ENCODE measurements at places on chromosomes 13 and 19.
A peak's percentile ranks its signal among the peaks of the same experiment; 100 is the strongest.

DNA sequence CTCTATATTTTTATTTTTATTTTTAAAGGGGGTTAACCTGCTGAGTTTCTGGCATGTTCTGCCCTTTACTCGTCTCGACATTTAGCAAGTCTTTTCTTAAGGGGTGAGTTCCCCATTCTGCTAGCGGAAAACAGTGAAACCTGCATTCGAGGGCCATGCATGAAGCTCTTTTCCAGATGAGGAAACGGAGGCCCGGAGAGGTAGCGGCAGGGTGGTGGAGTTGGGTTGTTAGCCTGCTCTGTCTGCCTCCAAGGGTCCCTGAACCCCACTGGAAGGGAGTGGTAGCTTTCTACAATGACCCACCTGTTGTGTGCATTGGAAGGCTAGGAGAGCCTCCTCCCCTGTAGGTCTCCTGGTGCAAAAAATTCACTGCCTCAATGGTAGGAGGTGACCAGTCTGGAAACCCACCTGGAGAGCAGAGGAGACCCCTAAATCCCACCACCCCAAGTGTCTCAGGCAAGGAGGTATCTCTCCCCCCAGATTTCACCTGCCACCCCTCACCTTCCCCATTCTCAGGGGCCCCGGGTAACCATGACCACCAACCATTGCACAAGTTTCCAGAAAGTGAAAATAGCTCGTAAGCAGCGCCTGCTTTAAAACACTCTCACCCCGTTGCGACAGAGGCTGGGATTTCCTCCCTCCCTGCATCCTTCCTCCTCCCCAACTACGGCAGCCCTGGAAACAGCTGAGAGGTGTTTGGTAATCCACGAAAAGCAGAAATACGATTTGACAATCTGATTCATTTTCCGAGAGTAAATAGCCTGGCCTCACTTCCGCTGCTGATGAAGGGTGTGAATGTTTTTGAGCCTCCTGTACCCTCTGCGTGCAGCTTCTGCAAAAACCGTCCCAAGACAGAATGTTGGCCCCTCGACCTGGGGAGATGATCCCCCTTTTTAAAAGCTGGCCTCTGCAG, 3.5 kb downstream of the KLF2 start:
- peak; percentile 93 for DNase-seq

GRCh38 chr19:37007587-37008220, 70.5 kb upstream of the ZNF420 start:
- no peak for DNase-seq

- DNase-seq = no peak
These were observed 3.0 kb downstream of the APOC2 start for GRCh38 chr19:44948763-44949374.

DNA sequence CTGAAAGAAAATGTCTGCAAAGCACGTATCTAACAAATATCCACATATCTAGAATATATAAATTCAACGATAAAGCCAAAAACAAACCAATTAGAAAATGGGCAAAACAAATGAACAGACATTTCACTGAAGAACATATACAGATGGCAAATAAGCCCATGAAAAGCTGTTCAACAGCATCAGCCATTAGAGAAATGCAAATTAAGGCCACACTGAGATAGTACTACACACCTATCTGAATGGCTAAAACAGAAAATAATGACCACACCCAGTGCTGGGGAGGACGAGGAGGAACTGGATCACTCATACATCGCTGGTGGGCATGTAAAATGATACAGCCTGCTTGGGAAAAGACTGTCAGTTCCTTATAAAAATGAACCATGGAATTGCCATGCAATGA, 32.0 kb downstream of the PDCD5 start:
- DNase-seq = no peak

- DNase-seq = no peak
These were observed 8.3 kb downstream of the MAB21L1 start for GRCh38 chr13:35468195-35468594.

GRCh38 chr13:114264886-114265611, 16.4 kb upstream of the UPF3A start:
- DNase-seq = no peak

GRCh38 chr19:40622773-40623075, 21.6 kb downstream of the LTBP4 start:
- peak; percentile 62 for DNase-seq

- DNase-seq = no peak
These were observed 31.5 kb upstream of the MYO16 start for GRCh38 chr13:108597943-108598342.

GRCh38 chr19:35986664-35987570, 8.1 kb upstream of the SDHAF1 start:
- no peak for DNase-seq

- no peak for DNase-seq
These were observed 15.4 kb upstream of the CLN5 start for GRCh38 chr13:76976490-76976889.

DNA sequence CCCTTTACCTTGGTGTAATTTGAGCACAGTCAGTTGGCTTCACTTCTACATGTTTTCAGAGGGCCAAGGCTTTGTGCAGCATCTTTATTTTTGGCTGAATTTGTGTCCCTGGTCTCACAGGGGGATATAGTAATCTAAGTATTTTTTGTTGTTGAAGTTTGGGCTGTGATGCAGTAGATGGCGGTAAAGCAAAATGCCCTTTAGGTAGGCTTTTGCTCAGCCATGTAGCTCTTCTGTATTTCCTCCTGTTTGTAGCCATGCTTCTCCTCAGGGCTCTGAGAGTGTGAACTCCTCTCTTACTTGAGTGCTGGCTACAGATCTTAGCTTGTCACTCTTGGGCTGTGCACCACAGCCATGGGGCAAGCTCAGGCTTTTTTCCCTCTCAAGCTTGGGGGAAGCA, 328.6 kb downstream of the SLITRK5 start:
- DNase-seq = no peak

DNA sequence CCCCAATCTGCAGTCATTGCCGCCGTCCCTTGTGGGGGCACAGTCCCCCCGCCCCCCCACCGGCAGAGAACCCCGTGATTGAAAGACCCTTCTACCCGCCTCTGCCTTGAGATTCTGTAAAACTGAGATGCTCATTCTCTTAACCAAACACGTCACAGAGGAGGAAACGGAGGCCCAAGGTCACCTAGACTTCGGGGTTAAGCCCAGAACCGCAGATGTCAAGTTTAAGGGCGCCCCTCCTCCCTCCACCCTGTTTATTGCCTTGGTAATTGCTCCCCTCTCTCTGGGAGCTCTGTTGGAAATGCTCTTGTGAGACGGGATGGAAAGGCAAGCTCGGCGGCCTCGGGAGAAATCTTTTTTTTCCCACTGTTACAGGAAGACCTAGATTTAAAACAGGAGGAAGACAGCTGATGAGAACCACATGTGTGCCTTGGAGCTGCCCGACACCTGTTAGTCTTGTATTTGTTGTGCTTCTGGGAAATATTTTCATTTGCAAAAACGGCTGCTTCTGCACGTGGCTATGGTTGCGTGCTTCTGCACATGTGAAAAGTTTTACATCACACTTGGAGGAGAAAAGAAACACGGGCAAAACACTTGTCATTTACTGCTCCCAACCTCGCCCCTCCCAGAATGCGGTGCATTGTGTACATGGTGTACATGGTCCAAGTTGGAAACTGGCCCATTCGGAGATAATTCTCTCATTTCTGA, 1.1 kb upstream of the MED26 start:
- DNase-seq = no peak
